ENCODE measurements at places on chromosomes 12 and 14.
A peak's percentile ranks its signal among the peaks of the same experiment; 100 is the strongest.

- no peak for DNase-seq
These were observed 498 bp downstream of the GPR132 start for GRCh38 chr14:105064721-105065143.

GRCh38 chr14:57833323-57833722 is 32.6 kb downstream of the SLC35F4 start:
- no peak for DNase-seq

DNA sequence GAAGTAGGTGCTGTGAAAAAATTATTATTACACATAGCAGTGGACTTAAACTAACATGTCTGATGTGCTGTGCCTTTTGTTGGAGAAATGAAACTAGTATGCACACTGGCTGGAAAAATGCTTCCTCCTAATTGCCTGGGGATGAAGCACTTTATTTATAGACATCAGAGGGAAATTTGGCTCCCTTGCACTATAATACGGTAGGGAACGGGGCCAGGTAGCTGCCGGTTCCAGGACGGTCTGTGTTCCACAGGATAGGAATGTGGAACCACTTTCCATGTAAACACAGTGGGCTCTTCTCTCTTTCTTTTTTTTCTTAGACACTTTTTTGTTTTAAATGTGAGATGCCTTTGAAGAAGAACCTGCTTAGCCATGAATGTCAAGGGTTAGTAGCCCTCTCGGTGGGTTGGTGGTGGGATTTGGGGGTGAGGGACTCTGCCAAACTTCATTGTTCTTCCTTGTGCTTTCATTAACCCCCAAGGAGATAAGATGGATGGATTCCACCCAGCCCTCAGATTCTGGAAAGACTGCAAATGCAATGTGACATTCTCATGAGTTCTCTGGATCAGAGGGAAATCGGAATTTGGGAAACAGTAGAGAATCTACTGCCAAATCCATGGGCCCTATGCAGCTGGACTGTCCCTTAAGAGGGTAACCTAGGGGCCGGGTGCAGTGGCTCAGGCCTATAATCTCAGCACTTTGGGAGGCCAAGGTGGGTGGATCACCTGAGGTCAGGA is 58.0 kb upstream of the GSC start:
- DNase-seq: no peak

- DNase-seq: no peak
These were observed 122.0 kb upstream of the EGLN3 start for GRCh38 chr14:34072921-34073320.

DNA sequence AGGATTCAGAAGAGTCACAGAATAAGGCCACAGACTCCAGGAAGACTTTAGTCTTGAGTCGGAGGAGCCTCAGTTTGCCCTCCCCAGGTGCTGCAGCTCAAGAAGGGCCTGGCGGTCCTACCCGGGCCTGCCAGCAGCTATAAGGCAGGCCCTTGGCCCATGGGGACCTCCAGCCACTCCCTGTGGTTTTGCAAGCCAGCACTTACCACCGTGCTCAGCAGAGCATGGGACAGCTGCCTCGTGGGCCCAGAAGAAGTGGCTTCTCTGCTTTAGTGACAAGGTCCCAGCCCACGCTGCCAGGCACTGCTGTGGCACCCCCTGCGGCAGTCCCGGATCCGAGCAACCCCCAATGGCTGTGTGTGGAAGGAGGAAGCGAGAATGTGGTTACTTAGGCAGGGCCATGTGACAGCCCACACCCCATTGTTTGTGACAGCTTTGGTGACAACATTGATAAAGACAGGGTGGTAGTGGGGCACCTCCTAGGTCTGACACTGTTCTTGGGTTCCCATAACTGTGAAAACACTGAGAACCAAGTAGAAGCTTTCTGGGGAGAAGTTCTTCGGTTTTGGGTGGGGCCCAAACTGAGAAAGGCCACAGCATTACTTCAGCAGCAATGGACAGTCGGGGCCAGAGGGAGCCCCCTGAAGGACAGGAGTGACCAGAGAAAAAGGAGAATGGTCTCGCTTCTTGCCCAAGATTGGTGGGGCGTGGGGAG is at the start of gene SELPLG:
Gene SELPLG (minus strand): TSS at position 361 of the 715 bp plus-strand sequence. CDS start 9,587 bp downstream, outside the sequence.
- peak; percentile 22 for DNase-seq

- no peak for DNase-seq
These were observed 254 bp upstream of the CCDC177 start for GRCh38 chr14:69574954-69575295.

DNA sequence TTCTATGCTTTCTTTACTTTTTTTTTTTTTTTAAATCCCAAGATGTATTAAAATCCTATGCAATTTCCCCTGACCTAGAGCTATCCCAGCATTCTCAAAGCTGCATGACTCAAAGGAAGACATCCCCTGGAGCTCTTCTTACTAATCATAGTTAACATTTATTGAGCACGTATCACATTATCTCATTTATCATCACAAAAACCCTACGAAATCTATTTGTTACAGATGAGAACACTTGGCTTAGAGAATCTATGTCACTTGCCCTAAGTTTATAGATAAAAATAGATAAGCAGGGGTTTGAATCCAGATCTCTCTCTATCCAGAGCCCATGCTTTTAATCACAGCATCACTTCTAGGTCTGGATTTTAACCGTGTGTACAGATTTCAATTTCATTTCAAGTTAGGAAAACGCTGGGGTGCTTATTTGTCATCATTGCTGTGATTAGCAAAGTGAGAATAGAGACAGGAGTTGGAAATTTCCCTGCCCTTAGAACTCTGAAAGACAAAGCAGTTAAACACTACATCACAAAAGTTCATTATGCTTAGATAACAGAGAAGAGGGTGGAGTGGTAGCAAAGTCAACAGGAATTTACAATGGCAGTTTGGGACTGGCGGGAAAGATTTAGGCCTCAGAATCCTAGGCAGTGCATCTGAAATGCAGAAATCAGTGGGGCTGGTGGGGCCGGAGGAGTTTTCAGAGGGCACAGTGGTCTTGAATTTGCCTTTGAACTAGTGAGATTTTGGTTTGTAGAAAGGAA is 177.7 kb upstream of the FRMD6 start:
- DNase-seq: no peak

DNA sequence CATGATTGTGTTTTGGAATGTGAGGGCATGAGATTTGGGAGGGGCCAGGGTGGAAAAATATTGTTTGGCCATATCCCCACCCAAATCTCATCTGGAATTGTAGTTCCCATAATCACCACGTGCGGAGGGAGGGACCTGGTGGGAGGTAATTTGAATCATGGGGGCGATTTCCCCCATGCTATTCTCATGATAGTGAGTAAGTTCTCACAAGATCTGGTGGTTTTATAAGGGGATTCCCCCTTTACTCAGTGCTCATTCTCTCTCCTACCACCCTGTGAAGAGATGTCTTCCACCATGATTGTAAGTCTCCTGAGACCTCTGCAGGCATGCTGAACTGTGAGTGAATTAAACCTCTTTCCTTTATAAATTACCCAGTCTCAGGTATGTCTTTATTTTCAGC is 15.7 kb downstream of the OR10P1 start:
- DNase-seq: no peak

GRCh38 chr14:104992501-104992900 is 6.9 kb downstream of the CLBA1 start:
- no peak for DNase-seq

DNA sequence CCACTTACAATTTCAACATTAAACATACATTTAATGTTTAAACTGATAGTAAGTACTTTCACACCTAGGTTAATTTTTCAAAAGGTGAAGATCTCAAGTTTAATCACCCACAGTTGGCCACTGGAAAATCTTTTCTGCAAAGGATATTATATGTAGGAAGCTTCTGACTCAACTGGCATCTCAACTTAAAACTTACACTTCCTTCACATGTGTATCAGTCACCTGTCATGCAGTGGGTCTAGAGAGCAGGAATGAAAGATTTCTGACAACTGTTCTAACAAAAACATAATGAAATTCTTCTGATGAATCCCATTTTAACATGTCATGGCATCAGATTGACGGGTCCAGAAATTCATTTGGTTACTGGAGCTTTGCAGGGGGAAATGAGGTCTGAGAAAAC is 192.8 kb downstream of the KLHL28 start:
- no peak for DNase-seq

DNA sequence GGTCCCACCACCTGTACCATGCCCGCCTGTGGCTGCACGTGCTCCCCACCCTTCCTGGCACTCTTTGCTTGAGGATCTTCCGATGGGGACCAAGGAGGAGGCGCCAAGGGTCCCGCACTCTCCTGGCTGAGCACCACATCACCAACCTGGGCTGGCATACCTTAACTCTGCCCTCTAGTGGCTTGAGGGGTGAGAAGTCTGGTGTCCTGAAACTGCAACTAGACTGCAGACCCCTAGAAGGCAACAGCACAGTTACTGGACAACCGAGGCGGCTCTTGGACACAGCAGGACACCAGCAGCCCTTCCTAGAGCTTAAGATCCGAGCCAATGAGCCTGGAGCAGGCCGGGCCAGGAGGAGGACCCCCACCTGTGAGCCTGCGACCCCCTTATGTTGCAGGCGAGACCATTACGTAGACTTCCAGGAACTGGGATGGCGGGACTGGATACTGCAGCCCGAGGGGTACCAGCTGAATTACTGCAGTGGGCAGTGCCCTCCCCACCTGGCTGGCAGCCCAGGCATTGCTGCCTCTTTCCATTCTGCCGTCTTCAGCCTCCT is 1.1 kb downstream of the INHBE start:
- peak; percentile 71 for DNase-seq

GRCh38 chr12:85733221-85733840 is 102.9 kb downstream of the RASSF9 start:
- DNase-seq: no peak

DNA sequence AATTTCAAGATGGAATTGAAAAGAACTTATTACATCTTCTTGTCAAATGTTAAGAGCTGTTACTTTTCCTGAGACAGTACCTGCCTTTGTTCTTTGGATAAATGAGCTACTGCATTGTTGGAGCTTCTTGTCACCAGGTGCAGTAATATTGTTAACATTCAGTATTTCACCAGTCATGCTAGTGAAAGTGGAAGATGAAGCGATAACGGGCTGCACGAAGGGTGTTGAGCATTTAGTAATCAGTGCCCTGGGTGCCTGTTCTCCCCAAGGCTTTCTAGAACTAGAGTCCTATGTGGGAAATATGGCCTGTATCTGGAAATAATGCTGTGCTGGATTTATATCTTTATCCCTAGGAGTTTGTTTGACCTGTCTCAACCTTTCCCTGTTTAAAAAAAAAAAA is 83.2 kb downstream of the PPP2R5C start:
- DNase-seq: no peak

Measured in D341Med (cell line).